LHCN-M2 (cell line): ENCODE measurements at places on chromosomes 1 and 21. TPM values are rescaled to one million over a fixed set of nuclear protein-coding genes. Genes with fewer than 3 reads are reported as not detected.

- no peak for DNase-seq
Measured at GRCh38 chr21:46327711-46328110, 3.8 kb downstream of the PCNT start.

DNA sequence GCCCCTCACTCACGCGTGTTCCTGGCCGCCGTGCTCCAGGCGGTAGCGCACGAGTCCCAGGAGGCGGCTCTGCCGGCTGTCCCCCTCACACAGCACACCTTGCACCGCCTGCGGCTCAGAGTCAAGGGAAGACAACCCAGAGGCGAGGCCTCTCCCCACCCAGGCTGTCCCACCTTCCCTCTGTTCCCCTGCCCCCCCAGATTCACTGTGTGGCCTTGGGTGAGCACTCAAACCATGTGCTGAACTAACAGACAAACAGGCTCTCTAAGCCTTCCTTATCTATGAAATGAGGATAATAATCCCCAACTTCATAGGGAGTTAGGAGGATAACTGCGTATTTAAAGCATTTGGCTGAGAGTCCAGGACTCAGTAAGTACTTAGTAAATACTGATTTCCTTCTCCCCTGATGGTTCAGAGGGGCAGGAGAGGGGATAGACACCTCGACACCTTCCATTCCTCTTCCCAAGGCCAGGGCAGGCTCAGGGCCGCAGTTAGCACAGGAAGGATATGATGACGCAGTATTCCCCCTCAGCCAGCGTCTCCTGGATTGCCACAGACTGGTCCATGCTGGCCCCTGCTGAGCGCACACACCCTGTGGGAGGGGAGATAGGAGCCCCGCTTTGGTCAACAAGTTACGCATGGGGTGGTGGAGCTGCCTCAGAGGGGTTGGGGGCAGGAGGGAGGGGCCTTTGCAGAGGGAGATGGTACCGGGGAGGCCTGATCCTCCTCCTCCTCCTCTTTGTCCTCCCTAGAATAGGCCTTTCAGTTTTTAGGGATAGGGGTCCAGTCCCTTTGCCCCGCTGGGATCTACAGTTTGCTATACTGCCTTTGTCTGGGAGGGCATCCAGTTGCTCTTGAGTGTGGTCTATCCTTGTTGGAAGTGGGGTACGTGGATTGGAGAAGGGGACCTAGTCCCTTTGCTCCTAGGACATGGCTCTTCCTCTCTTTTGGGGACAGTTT lies 830 bp downstream of the INPP5B start:
- peak; percentile 74 for DNase-seq

- no peak for DNase-seq
Measured at GRCh38 chr1:112239683-112240330, 156.2 kb upstream of the CTTNBP2NL start.

Gene OR2L13
- total RNA-seq = not detected in 2 replicates

DNA sequence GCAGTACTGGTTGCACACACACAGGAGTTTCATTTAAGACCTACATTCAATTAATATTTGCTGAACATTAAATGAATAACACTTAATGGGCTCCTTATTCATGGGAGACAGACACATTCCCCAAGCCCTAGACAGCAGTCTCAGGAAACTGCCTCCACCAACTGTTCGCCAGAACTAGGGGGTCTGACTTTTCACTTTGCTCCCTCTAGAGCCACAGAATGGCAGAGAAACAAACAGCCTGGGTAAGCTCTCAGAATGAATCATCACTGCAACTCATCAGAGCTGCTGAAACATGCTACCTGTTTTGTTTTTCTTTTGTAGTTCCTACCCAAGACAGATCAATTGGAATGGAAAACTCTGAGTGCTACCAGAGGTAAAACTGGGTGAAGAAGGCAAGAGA lies 31.7 kb downstream of the ELK4 start:
- peak; percentile 29 for DNase-seq

DNA sequence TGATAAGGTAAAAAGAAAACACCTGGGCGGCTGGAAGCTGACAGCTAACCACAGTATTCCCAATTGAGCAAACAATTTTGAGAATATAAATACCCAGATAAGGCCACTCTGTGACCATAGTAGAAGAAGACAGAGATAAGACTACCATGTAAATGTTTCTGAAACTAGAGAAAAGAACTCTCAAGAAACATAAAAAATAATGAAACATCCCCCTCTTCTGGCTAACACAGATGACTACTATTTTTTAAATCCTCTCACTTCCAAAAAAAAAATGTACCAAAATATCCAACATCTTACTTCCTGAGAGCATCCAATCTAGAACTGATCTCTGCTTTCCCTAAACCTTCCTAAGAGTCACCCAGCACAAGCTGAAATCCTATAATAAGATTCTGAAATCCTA lies 125.9 kb downstream of the HFM1 start:
- peak; percentile 1 for DNase-seq

Gene LCE3E
- not detected in 2 replicates for total RNA-seq

GRCh38 chr21:15279482-15279881 lies 214.7 kb upstream of the NRIP1 start:
- DNase-seq = no peak

- peak; percentile 100 for DNase-seq
Measured at GRCh38 chr1:206503591-206504362, 3.6 kb upstream of the RASSF5 start.

DNA sequence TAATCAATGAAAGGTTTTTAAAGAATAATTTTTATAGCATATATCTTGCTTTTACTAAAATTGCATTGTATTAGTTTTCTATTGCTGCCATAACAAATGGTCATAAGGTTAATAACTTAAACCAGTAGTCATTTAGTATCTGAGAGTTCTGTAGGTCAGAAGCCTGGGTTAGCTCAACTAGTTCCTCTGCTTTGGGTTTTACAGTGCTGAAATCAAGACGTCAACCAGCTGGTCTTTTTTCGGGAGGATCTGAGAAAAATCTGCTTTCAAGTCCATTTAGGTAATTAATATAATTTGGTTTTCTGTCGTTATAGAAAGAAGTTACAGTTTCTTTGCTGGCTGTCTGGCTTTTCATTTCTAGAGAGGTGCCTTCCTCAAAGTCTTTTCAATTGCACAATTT lies 577.7 kb downstream of the MRPL39 start:
- DNase-seq = no peak

Gene PHACTR4
- total RNA-seq = 12.6 and 19.7 TPM in 2 replicates

Gene PLEKHN1
- 0.19 and 0.40 TPM in 2 replicates for total RNA-seq
